Ammon's horn (tissue), 1 donor: ENCODE measurements at places on chromosomes 4 and X.

- no peak for DNase-seq
Observed at GRCh38 chrX:79557212-79557611, 190.1 kb upstream of the ITM2A start.

DNA sequence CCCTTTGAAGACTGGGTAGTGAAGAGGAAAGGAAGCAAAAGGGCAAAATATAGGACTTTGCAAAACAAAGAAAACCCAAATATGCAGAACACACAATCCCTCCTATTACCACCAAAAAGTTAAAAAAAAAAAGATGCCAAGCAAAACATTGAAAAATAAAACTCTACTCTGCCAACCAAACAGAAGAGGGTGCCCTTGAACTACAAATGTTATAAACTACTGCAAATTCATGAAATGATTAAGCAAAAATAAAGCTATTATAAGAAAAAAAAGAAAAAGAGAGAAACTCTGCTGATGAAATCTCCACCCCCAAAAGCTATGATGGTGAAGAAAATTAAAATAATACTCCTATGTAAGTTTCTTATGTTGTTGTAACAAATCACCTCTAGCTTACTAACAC, 168.5 kb upstream of the STK26 start:
- no peak for DNase-seq

DNA sequence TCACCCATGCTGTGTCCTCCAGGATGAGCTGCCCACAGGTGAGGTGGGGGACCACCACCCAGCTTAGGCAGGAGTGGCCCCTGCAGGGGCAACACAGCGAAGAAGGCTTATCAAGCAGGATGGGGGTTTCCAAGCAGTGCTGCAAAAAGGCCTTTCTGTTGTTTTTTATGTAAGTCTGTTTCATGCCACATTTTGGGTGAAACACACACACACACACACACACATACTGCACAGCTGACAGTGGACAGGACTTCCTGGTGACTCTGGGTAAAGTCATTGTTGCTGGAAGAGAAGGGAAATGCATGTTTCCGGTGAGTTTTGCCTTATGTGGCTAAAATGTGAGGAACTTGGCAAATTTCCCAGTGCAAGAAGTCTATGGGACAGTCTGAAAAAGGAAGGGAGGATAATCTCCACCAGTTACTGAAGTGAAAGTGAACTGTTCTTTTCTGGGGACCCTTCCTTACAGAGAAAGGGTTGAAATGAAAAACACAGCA, 119.2 kb downstream of the IRF2 start:
- DNase-seq = peak; percentile 78

- no peak for DNase-seq
Observed at GRCh38 chr4:168514249-168514852, 17.5 kb downstream of the PALLD start.

GRCh38 chr4:147773261-147774184, 41.6 kb downstream of the ARHGAP10 start:
- no peak for DNase-seq

DNA sequence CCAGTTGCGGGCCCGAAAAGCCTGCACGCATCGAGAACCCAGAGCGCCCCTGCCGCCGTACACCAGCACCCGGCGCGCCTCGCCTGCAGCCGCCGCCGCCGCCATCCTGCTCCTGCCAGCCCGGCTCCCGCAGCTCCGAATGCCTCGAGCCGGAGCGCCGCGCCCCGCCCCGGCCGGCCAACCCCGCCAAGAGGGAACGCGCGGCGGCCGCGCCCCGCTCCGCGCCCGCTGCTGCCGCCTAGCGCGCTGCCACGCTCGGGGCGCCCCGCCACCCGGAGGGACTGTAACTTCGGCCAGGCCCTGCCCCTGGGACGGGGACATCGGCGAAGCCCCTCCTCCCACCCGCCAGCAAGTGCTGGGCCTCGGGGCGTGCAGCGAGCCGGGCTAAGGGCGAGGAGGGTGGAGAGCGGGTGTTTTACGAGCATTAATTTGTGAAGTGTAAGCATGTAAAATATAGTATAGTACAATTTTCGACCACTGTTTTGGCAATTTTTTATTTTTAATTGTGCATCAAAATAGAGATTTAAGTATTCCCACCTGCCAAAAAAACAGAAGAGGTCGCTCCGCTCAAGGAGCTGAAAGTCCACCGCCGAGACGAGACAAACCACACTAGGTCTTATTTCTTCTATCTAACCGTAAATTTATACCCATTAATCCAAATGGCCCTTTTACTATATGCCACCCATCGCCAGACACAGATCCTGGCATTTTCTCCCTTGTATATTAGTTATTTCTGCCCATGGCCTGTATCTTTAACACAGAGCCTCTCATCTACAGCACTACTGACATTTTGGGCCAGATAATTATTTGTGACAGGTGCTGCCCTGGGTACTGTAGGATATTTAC, at the start of gene QDPR:
QDPR (minus strand) TSS at position 141 of the 846 bp plus-strand sequence; CDS start at position 105, 36 bp downstream.
- DNase-seq = peak; percentile 93

DNA sequence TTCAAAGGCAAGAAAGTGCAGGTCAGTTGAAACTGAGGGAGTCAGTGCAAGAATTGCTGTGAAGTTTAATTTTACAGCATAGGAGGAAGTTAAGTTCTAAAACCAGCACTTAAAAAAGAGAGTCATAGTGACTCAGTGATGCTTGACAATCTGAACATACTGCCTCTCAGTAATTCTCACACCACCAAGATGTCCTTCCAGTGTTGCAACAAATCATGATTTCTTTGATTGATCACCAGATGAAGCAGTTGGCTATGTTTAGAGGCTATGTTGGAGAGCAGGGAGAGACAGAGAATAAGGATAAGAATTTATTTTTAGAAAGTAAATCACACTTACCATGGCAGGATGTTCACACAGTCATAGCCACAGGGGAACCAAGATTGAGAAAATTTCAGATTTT, 13.2 kb downstream of the TRIM2 start:
- no peak for DNase-seq

DNA sequence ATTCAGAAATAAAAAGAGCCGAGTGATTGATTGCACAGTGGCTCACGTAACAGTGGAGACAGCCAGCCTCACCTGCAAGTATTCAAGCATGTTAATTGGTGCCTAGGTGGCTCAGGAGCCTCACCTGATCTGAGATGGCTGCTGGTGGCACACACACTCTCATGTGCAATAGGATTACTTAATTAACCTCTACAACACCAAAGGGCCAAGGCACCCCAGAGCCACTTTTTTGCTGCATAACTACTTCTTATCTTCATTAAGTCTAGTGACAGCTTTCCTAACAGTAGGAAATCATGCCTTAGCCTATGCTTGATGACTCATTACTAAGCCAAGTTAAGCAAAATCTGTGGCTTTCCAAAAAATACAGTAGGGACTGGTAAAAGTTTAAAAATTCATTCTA, 117.3 kb upstream of the NOCT start:
- DNase-seq = no peak

- no peak for DNase-seq
Observed at GRCh38 chr4:147960971-147961370, 229.1 kb downstream of the ARHGAP10 start.

GRCh38 chr4:67735325-67735724, 18.9 kb downstream of the GNRHR start:
- no peak for DNase-seq

DNA sequence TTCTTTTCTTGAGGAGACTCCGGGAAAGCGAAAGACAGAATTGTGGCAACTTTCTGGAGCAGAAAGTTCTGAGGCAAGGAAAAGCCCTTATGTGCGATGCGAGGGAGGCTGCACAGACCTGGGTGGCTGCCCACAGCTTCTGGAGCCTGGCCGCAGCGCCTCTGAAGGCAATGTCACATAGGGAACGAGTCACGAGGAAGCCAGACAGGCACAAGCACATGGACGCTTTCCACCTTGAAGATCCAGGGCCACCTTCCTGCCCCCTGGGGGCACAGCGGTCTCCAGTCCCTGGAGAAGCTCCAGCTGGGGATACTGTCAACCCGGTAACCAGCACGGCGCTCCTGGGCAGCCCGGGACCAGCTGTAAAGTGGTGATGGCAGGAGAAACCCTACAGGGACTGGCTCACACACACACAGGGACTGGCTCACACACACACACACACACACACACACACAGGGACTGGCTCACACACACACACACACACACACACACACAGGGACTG, 69.8 kb downstream of the MTNR1A start:
- DNase-seq = peak; percentile 61

GRCh38 chr4:86223472-86223871, 136.4 kb downstream of the MAPK10 start:
- no peak for DNase-seq

- DNase-seq = no peak
Observed at GRCh38 chr4:52317981-52318380, 266.9 kb downstream of the SPATA18 start.

- DNase-seq = no peak
Observed at GRCh38 chrX:67104982-67105757, 438.7 kb upstream of the AR start.

GRCh38 chrX:123756320-123756719, 23.5 kb upstream of the THOC2 start:
- no peak for DNase-seq

DNA sequence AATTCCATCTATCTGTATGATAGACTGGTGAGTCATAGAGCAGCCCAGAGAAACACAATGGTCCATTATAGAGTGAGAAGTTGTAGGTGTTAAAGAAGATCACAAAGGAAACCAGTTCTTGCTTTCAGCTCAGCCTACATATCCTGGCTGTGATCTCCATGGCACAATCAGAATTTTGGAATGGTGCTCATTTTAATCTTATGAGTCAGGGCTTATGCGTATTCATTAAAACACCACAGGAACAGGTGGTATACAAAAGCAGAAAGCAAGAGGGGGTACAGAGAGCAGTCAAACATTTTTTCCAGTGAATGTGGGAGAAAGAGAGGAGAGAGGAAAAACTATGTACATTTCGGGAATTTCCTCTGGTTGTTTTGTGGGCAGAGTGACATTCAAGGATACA, 126.9 kb downstream of the MFAP3L start:
- peak; percentile 31 for DNase-seq
